ENCODE measurements at places on chromosomes 2 and 18.

GRCh38 chr2:8159211-8159965 is 522.5 kb upstream of the ID2 start:
- no peak for DNase-seq

- no peak for DNase-seq
Observed at GRCh38 chr2:109377976-109378375, 235.8 kb downstream of the SEPTIN10 start.

GRCh38 chr2:16665748-16666448 is at the start of gene CYRIA:
CYRIA (minus strand) TSS chr2:16665834; CDS start chr2:16588119, 77,715 bp downstream.
- DNase-seq, result no peak

DNA sequence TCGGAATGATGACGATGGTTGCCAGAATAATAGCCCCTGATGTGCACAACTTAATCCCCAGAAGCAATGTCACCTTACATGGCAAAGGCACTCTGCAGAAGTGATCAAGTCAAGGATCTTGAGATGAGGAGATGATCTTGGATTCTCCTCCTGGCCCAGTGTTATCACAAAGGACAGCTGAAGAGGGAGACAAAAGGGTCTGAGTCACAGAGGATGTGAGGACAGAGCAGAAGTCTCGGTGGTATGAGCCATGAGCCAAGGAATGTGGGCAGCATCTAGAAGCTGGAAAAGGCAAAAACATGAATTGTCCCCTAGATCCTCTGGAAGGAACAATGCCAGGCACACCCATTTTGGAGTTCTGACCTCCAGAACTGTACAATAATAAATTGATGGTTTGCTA is 358.5 kb downstream of the MYCN start:
- no peak for DNase-seq

DNA sequence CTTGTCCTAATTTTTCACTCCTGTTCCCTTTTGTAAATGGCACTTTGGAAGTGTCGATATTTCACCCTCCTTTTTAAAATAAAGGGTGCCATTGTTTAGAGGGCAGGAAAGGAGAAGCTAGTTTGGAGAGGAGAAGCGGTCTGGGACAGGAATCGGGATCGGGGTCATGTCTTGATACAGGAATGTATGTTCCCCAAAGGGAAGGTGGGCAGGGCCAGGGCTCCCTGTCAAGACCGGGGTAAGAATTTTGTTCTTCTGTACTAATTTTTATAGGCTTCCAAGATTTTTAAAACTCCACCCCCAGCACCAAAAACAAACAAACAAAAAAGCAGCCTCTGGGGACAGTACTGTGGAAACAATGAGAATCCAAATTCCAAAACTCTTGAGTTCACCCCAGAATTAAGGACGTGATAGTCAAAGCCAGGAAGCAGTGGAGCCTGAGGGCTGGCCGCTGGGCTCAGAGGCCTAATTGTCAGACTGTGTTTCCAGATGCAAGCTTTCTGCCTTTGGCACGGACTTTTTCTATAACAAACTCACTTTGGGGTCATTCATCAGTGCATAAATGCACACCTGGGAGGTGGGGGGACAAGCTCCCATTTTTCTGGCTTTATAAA is 250.4 kb upstream of the SIX2 start:
- DNase-seq, result no peak

DNA sequence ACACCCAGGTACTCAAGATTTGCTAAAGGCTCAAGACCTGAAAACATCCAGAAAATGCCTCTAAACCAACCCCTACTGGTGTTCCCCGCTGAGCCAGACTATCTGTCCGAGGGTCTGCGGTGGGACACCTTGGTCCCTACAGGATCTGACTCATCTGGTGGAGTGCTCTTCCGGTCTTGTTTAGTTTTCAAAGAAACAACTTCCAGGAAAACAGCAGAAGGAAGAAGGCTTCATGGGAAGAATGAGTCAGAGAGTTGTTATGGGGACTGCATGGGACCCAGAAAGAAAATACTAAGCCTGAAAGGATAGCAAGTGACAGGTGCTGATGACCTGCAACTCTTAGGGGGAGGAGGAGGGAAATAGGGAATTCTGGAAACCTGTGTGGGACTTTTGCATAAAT is 41.3 kb downstream of the ZFP36L2 start:
- DNase-seq, result no peak

DNA sequence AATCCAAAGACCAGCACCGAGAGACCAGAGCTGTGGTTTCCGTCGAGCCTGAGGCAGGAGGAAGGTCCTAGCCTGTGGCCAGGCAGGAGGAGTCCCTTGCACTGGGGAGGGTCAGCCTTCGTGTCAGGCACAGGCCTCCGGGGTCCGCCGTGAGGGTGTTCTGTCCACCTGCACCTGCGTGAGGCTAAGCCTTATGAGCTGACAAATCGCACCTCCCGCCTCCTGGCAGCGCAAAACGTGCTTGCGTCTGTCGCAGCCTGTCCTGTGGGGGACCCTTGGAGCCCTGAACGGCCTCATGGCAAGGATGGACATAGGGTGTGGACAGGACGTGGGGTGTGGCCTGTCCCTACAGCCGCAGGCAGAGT is 73.3 kb downstream of the KCNG2 start:
- no peak for DNase-seq

GRCh38 chr18:9671214-9671613 is 36.9 kb upstream of the RAB31 start:
- DNase-seq, result no peak

DNA sequence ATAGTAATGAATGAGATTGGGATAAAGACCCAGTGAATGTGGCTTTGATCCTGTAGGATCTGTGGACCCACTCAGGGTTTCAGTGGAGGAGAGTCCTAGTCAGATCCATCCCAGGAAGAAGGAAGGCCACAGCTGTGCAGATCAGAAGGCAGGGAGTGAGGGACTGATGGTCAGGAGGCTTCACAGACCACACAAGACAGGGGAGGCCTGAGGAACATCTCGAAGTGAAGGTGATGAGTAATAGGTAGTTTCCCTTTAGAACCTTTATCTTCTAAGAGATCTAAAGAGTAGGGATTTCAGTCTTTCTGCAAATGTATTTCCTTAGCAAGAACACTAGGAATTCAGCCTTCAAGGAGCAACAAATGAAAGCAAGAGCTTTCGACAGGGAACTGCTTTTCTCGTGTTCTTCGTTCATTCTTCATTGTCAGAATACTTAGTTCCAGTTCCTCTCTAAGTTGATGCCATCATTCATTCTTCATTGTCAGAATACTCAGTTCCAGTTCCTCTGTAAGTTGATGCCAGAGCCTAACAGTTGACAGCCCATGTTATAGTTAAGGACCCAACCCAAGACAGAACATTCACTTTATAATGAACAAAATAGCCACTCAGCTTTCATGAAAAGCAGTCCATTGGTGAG is 150.2 kb upstream of the EPAS1 start:
- DNase-seq, result no peak

DNA sequence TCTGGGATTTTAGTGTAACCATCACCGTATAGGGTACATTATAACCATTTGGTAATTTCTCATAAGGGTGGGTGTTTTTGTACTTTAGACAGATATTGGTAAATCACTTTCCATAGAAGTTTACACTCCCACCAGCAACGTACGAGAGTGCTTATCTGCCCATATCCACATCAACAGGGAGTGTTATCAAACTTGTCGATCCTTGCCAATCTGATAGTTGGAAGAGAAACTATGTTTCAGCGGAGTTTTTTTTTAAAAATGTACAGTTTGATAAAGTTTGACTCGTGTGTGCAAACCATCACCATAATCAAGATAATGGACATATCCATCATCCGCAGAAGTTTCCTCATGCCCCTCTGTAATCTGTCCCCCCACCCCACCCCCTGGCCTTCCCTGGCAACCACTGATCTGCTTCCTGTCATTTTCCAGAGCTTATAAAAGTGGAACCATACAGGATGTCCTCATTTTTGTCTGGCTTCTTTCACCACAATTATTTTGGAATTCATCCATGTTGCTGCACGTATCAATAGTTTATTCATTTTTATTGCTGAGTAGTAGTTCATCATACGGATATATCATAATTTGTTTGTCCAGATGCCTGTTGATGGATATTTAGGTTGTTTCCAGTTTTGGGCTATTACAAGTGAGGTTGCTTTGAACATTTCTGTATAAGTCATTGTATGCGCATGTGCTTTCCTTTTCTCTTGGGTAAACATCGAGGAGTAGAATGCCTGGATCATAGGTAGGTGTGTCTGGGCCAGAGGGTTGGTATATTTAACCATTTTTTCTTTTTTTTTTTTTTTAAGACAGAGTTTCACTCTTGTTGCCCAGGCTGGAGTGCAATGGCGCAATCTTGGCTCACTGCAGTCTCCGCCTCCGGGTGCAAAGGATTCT is 18.6 kb downstream of the GLI2 start:
- DNase-seq, result no peak

GRCh38 chr18:45255197-45255890 is 359.9 kb upstream of the SLC14A2 start:
- DNase-seq, result no peak

DNA sequence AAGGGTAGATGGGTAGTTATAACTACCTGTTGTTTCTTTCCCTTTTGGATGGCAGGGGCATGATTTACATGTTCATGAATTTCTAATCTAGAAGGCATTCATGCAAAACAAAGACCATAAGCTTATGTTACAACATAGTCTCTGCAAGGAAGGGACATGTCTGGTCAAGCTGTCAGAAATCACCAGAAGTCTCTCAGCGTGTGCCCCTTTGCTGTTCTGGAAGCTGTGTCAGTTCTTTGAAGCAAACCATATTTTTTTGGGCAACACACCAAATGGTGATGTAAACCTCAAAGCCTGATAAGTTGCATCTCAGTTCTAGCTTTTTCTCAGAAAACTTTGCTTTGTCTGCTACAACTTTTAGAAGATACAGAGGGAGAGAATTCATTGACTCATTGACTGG is 173.5 kb upstream of the CTAGE1 start:
- no peak for DNase-seq

DNA sequence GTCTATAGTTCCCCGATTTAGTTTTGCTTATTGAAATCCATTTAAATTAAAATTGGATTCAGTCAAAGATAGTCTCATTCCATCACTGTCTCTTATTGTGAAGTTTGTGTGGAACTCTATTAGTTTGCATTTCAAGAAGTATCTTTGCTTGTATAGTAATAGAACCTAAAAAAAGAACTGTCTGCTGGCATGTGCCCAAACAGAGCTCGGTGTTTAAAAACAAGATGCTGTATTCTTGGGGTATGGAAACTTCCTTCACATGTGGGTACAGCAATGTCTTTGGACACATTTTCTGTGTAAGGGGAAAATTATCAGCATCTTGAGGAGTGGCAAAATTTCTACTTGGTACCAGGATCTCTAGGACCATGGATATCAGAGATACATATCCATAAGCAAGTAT is 292.6 kb downstream of the PLCL1 start:
- no peak for DNase-seq

- no peak for DNase-seq
Observed at GRCh38 chr2:13106302-13106701, 389.6 kb downstream of the TRIB2 start.

DNA sequence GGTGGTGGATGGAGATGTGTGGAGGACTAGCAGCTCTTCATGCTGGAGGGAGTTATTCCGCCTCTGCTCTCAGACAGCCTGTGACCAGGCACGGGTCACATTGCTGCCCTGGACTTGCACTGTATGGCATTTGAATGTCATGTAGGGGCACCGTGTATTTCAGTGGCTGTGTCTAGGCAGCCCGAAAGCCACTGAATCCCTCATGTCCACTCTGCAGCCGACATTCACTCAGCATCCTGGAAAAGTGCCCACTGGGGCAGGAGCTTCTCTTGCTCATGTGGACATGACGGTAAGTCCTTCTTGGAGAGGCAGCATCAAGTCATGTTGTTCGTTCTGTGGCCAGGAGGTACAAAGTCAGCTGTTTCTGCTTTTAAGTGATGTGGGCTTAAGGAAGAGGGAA is 127.9 kb downstream of the SH3RF3 start:
- no peak for DNase-seq

GRCh38 chr2:38146275-38146906 is 70.4 kb upstream of the CYP1B1 start:
- no peak for DNase-seq

- DNase-seq, result no peak
Observed at GRCh38 chr18:42326752-42327151, 371.7 kb downstream of the PIK3C3 start.

- no peak for DNase-seq
Observed at GRCh38 chr2:217555081-217555876, 447.5 kb downstream of the TNS1 start.

DNA sequence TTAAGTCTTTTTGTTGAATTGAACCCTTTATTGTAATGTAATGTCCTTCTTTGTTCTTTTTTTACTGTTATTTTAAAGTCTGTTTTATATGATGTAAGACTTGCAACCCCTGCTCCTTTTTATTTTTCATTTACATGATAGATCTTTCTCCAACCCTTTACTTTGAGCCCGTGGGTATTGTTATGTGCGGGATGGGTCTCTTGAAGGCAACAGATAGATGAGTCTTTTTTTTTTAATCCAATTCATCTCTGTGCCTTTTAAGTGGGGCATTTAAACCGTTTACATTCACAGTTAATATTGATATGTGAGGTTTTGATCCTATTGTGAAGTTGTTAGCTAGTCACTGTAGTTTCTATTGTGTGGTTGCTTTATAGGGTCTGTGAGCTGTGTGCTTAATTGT is 120.6 kb downstream of the NCOA1 start:
- no peak for DNase-seq

DNA sequence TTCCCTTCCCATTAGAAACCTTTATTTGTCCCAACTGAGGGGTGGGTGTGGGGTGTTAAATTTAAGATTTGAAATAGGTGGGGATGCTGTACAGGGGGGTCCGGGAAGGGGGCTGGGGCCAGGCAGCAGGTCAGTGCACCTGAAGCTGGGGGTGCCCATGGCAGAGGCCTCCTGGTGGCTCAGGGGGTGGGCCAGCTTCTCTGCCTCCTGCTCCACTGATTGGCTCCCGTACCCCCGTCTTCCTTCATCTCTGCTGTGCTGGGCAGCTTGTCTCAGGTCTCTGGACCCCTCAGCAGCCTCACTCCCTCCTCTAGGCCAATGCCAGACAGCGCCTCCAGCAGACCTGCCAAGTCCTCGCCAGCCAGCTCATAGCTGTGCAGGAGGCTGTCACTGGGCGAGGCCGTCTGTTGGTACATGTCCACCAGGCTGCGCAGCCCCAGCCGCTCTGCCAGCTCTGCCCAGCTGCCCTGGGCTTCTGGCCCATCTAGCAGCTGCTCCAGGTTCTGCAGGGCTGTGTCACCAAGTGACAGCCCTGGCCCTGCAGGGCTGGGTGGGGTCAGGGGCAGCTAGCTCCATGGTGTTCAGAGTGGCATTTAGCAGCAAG is 2.0 kb upstream of the ANKRD62 start:
- no peak for DNase-seq

GRCh38 chr18:31508781-31509180 is 10.8 kb downstream of the DSG2 start:
- DNase-seq, result no peak

GRCh38 chr2:104856086-104856972 is 2.4 kb downstream of the POU3F3 start:
- no peak for DNase-seq

DNA sequence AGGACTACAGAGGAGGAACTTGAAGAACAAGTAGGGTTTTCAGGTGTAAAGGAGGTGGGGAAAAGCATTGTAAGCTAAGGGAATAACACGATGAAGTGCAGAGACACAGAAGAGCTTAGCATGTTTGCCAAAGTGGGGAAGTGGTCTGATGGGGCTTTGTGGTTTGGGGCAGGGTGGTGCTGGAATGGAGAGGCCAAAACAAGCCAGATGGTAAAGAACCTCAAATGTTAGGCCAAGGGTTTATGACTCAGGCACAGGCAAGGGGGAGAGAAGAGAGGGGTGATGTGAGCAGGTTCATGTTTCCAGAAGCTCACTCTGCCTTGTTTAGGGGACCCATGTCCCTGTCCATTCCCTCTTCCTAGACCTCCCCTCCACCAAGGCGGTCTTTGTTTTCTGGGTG is 104.5 kb upstream of the YWHAQ start:
- no peak for DNase-seq

- DNase-seq, result no peak
Observed at GRCh38 chr2:19878268-19879046, 23.3 kb downstream of the TTC32 start.

All from GOT3 (cell line).